CD8-positive, alpha-beta memory T cell (primary cell): ENCODE measurements at places on chromosomes 7 and 10. TPM values are rescaled to one million over a fixed set of nuclear protein-coding genes. Genes with fewer than 3 reads are reported as not detected.

GRCh38 chr10:86289577-86289868 is 77.1 kb downstream of the GRID1 start:
- no peak overlapping the region for H3K27ac ChIP-seq
- no peaks in the 10 kb centered on the region for H3K27me3 ChIP-seq
- no peak for DNase-seq
- H3K4me1 ChIP-seq: no peaks in the 10 kb centered on the region
- H3K4me3 ChIP-seq: no peak overlapping the region

- no peak overlapping the region for H3K4me3 ChIP-seq
- DNase-seq: no peak
- no peaks in the 10 kb centered on the region for H3K27me3 ChIP-seq
- H3K36me3 ChIP-seq: no peaks in the 10 kb centered on the region
- no peaks in the 10 kb centered on the region for H3K4me1 ChIP-seq
- H3K27ac ChIP-seq: no peak overlapping the region
These were observed 279.2 kb downstream of the THSD7A start for GRCh38 chr7:11552676-11553296.

DNA sequence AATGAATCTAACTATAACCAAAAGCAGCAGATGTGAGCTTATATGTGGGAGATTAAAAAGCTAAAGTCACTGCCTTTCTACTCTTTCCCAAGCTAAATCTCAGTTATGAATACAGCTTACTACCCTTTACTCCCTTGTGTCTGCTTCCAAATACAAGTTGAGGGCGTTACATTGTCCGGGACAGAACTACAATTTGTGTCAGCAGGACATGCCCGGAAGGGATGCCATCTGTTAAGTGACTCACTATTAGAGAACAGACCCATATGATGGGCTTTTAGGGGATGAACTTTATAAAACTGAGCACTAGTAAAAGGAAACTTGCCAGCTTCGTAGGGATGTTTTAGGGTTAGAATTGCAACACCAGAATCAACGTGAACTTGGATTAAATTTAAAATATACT is 299.7 kb upstream of the CSTF2T start:
- H3K4me3 ChIP-seq: no peak overlapping the region
- H3K4me1 ChIP-seq: no peaks in the 10 kb centered on the region
- no peaks in the 10 kb centered on the region for H3K36me3 ChIP-seq
- H3K27me3 ChIP-seq: no peaks in the 10 kb centered on the region

Gene NOC3L
- total RNA-seq: 57.2 TPM

- H3K27me3 ChIP-seq: peaks cover 6% of the 10 kb centered on the region
- H3K4me1 ChIP-seq: peaks cover 35% of the 10 kb centered on the region
- DNase-seq: no peak
These were observed 835 bp downstream of the COMMD3 start for GRCh38 chr10:22317076-22317370.

DNA sequence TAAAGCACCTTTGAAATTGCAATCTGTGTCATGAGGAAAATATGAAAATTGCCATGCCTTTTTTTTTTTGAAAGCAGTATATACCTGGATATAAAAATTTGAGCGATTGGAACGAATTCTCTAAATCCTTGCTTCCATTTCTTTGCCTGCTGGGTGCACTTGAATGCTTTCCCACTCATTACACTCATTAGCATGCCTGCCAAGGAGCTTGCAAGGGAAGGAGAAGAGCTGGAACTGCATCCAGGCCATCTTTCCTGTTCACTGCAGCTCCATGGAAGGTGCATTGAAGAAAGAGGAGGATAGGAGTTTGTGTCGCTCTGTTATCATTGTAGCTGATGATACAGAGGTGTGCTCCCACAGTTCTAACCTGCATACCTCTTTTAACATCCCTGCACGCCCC is 102.4 kb upstream of the GJD4 start:
- H3K36me3 ChIP-seq: peaks cover 7% of the 10 kb centered on the region
- H3K27me3 ChIP-seq: no peaks in the 10 kb centered on the region
- no peak for DNase-seq
- peaks cover 8% of the 10 kb centered on the region for H3K4me1 ChIP-seq
